ENCODE measurements at places on chromosomes 6 and 20.

GRCh38 chr6:3041606-3042005, 26.7 kb upstream of the RIPK1 start:
- no peak for DNase-seq

GRCh38 chr6:2257363-2257762, 12.0 kb upstream of the GMDS start:
- no peak for DNase-seq

DNA sequence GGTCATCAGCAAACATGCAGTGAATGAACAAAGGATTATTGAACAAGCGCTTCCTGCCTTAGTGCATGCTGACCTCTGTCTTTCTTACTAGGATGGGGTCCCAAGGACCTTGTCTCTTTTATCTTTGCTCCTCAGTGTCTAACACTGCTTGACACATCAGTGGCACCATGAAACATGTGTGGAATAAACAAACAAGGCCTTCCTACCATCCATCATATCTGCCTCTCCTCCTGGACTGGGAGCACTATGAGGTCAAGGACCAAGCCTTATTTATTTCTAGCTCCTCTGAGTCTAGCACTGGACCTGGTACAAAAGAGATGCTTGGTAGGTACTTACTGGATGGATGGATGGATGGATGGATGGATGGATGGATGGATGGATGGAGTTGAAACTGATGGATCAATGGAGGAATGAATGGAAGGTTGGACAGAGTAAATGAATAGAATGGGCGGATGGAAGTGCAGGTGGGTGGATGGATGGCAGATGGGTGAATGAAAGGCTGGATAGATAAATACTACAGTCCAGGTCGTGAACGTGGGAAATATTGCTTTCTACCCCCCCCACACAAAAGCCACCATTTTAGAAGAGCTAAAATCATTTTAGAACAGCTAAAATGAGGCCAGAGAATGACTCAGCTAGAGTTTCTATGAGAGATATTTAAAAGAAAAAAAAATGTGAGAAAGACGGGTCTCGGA, 104.1 kb upstream of the PTPN1 start:
- DNase-seq: no peak

GRCh38 chr6:97465877-97466561, 183.0 kb upstream of the MMS22L start:
- DNase-seq: no peak

DNA sequence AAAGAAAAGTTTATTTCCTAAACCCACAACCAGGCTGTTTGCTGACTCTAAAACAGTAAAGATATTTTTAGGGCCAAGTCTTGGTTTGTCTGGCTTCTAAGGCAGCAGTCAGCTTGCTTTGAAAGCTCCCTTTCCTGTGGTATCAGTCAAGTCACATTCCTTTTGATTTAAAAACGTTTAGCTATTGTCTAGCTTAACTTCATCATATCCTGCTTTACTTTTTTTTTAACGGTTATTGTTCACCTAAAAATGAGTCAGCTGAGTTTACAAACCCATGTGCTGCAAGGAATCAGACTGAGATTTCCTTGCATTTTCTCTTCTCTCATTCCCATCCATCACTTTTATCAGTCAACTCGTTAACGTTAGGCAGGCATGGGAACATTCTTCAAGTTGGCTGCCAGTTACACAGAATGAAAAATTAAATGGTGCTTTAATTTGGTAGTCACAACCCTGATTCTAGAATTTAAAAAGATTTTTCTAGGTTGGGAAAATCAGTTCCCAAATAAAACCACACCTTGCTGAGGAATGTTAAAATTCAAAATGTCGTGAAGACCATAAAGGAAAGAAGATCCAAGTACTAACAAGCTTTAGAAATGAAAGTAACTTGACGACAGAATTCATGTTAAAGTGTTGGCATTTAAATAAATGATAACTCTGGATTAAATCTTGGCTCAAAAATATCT, 45.9 kb downstream of the ELOVL5 start:
- no peak for DNase-seq

GRCh38 chr6:111482188-111482958, 645 bp downstream of the REV3L start:
- DNase-seq: peak; percentile 52

DNA sequence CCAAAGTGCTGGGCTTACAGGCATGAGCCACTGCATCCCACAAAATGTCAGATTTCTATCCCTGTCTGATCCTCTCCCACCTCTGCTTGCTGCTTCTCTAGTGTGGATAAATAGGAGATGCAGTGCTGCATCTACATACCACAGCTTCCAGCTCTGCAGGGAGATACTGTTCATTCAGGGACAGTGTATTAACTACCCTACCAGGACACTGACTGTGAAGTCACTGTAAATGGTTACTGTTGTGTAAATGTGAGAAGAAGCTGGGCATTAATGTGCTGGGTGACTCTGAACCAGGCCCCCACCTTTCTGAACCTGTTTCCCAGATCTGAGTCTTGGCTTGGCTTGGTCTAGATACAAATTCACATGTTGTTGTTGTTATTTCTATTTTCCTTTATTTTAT, 488.6 kb upstream of the SULF2 start:
- DNase-seq: no peak

- no peak for DNase-seq
Observed at GRCh38 chr6:123276546-123276980, 280.5 kb downstream of the CLVS2 start.

- no peak for DNase-seq
Observed at GRCh38 chr6:18680842-18681241, 293.7 kb downstream of the RNF144B start.

DNA sequence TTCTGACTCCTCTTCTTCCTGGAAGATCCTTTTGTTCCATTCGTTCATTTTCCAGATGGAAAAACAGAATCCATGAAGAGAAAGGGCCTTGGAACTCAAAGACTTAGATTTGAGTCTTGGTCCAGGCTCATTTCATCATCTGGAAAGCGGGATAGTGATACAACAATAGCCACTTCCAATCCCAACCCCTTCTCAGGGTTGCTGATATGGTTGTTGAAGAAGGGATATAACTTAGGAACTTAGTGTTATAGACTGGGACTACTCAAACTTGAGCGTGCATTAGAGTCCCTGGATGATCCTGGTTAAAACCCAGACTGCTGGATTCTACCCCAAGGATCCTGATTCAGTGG, 1.3 kb downstream of the GDAP1L1 start:
- no peak for DNase-seq

DNA sequence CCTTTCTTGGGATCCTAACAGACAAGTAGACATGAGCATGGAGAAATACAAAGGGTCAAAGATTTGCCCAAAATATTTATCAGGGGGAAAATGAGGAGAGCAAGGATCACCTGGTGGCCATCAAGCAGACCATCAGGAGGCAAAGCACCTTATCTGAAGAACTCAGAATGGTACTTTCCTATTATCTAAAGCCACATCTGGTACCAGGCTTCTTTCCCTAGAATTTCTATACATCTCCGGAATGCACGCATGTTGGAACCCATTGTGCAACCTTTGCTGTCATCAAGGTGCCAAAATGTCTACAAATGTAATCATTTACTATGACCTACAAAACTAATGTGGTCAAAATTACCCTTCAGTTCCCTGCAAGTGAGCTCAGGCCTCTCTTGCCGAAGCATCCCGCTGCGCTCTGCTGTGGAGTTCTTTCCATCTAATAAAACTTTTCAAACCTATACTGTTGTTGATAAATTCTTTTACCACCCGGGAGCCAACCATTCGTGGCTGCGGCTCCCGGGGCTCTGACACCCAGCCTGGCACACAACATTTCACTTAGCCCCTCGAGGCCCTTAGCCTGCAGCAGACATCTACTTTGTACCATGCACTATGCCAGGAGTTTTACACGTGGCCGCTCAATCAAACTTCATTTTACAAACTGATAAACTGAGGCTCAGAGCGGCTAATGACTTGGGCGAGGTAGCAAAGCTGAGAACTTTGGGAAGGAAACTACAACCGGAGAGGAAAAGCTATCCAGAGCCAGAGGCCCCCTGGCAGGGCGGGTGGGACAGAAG, 3.8 kb upstream of the CPXM1 start:
- no peak for DNase-seq

DNA sequence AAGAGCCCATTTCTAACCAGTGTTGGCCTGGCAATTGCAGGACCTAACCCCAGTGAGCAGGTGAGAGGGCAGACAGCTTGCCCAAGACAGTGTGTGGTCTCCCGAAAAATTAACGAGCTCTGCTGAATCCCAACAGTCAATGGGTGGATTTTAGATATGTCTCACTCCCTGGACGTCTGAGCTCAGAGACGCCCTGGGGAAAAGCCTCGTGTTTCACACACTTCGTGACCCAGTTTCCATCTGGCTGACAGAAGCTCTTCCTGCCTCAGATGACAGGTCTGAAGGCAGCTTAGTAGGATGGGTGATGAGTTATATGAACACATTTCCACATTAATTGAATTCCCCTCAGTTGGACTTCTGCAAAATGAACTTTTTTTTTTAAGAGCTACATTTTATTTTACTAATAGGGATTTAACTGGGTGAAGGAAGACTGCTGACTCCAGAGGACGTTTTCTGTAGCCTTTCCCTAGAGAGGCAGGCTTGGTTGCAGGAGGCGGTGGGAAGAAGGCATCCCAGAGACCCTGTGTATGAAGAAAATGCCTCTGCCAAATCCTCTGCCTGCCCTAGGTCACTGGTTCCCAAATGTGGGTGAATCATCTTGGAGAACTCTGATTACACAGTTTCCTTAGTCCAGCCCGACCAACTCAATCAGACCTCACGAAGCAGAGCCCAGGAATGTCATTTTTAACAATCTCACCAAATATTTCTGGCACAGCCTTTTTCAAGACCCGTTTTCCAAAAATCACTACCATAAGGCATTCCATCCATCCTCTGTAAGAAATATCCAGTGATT, 71.7 kb upstream of the LY86 start:
- no peak for DNase-seq

Measured in stimulated activated CD4-positive, alpha-beta T cell treated with anti-CD3 and anti-CD28 coated beads, Interleukin-4, amount 100 ng/mL, for 24 hours (primary cell).